ENCODE measurements at places on chromosomes 6 and 20.

DNA sequence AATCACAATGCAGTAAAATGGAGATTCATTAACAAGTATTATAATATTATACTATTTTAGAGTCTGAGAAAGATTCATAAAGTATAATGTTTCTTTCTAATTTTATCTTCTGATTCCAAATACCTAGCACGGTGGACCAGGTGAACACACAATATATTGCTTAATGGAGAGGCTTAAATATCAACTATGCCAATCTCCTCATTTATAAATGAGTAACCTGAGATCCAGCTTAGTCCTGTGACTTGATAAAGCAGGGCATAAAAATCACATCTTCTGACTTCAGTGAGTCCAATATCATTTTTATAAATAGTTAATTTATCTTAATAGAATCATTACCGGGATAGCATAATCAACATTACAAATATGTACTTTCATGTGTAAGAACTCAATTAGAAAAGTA, 144.4 kb upstream of the GJE1 start:
- DNase-seq, result no peak

GRCh38 chr20:63175038-63175895, 40.7 kb downstream of the YTHDF1 start:
- DNase-seq, result no peak

DNA sequence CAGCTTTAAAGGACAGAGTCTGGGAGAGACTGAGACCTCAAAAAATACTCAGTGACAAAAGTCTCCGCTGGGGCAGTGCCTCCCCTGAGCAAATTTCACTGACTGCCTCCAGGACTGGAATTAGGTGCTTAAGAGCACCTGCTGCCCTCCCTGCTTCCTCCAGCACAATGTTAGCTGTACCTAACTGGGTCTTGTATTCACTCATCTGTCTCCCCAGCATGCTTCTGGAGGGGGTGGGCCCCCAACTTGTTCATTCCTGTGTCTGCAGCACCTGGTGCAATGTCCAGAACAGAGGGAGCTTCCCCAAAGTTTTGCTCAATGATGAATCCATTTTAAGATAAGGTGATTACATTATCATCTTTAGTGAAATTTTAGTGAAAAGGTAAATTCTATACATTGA, 650.7 kb downstream of the KIF16B start:
- no peak for DNase-seq

DNA sequence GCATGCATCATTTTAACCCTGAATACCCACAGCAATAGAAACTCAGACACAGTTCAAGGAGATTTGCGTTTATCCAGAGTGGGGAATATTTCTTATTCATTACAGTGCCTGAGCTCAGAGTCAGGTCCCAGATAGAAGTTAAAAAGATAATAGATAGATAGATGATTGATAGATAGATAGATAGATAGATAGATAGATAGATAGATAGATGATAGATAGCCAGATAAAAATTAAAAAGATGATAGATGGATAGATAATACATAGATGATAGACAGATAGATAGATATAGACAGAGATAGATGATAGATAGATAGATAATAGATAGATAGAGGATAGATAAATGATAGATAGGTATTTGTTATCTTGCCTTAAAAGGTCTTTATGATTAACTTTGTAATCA, 184.7 kb downstream of the MYLK4 start:
- DNase-seq, result no peak

DNA sequence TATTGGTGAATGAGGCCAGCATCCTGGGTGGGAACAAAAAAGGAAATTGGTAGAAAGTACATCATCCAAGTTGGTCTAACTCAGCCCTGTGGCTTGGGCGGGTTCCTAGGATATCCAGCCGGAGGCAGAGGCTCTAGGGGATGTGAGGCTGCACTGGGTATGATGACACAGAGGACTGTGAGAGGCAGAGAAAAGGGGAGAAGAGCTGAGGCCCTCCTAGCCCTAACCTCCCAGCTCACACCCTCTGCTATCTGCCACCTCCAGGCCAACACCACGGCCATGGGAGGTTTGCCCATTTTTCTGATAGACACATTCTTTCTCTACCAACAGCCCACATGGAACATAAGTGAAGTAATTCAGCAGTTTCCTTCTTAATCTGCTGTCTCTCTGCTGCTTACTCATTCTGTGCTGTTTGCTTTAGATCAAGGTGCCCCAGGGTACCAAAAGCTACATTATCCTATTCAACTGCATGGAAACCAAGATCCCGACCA, 284.4 kb downstream of the ESR1 start:
- DNase-seq, result no peak
